Neuronal stem cell (in vitro differentiated cells): ENCODE measurements at places on chromosomes 6 and 20.

DNA sequence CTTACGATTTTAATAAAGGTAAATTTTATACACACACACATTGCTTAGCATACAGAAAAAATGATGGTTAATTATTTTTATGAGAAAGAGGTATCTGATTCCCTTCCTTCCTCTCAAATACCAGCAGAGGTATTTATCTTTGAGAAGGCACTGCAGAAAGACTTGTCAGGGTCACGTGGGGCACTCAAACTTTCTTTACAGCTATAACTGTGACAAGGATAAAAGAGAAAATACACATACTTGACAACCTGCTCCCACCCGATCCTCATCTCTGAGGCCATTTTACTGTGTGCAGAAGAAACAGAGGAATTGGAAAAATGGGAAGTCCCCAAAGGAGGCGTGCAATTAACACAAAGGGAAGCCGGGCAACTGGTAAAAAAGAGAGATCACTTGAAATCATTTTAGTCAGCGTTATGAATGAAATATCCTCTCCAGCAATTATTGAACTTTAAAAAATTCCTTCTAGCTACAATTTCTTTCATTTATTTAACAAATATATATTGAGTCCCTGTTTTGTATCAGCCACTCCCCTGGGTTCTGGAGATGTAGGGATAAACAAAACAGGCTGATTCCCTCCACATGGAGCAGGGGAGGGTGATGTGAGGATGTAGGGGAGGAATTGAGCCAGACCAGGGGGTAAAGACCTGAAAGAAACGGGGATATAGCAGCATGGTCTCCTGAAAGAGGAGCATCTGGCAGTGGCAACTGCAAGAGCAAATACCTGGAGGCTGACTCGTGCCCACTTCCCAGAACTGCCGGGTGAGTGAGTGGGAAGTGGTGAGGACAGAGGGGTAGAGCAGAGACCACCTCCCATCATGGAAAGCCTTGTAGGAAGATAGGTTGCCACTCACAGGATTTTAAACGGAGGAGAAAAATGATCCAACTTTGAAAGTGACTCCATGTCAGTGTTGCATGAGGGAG, 510.3 kb downstream of the KIF16B start:
- DNase-seq: no peak

- peak; percentile 63 for DNase-seq
These were observed 18.3 kb downstream of the HMGN4 start for GRCh38 chr6:26556263-26557070.

DNA sequence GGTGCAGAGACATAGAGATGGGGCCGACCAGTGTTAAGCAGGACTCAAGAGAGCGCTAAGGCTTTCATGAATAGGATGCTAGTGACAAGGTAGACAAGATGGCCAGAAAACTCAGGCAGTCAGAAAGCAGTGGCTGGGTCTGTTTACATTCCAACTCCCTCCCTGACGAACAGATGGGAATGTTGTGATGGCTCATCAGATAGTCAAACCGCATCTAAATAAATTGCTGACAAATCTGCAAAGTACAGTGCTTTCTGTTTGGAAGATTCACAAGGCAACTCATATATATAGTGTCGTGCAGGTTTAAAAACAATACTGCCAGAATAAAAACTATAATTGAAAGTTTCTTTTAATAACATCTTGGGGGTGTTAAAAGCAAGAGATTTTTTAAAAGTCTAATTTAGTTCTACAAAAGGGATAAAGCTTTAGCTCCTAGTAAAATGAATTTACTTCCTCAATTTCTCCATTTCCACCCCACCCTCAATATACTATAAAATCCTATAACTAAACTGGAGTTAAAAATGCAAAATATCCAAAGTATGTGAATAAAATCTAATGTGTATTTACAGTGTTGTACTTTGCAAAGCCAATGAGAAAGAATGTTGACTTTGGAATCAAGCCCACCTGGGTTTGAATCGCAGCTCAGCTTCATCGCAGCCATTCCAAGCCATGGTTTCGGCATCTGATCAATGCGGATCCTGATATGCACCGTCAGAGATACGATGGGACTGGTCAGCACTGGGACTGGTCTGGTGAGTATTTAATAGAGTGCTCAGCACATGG, 247.3 kb upstream of the PDE10A start:
- no peak for DNase-seq

DNA sequence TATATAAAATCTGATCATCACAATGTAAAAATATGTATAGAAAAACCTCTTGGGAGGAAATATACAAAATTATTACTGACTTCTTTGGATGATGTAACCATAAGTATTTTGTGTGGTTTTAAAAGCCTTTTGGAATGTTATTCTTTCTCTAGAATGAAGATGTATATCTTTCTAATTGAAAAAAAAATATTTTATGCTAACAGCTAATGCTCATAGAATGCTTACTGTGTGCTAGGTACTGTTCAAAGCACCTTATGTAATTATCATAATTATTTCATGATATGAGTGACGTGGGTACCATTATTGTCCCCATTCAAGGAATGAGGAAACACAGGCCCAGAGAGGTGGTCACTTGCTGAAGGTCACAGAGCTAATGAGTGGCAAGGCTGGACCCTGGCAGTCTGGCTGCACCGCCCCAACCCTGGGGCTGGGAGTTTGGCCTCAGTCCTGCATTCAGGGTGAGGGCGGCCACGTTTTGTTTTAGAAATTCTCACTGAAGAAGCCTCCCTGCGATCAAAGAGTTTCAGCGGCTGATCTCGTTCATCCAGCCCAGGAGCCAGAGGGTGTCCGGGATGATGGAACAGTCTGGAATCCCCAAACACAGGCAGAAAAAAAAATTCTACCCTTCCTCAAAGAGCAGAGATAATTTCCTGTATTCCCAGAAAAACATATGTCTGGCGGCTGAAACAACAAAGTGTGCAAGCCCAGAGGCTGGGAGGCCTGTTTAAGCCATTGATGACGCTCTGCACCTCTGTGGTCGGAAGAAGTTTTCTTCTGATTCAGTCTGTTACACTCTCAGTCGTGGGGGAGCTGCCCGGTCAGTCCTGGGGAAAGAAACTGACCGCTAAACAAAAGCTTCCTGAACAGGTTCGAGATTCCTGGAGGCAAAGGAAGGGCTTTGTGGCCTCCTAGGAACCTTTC, 37.3 kb downstream of the TFEB start:
- no peak for DNase-seq

GRCh38 chr6:32047084-32047478, 8.9 kb downstream of the CYP21A2 start:
- DNase-seq: peak; percentile 36

DNA sequence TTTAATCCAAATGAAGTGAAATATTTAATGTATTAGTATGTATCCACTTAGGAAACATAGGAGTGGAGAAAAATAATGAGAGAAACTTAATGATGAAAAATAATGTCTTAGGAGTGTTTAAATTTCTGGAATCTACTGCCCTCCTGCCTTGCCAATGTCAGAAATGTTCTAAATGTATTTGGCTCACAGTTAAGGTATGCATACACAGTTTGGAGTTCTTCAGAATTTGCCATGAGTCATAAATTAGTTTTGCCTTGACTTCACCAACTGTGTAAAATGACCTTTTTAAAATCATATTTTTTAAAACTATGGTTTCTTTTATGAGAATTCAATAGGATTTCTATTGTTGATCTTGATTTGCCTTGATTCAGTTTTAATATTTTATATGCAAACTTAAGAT, 191.7 kb upstream of the HSF2 start:
- DNase-seq: no peak

DNA sequence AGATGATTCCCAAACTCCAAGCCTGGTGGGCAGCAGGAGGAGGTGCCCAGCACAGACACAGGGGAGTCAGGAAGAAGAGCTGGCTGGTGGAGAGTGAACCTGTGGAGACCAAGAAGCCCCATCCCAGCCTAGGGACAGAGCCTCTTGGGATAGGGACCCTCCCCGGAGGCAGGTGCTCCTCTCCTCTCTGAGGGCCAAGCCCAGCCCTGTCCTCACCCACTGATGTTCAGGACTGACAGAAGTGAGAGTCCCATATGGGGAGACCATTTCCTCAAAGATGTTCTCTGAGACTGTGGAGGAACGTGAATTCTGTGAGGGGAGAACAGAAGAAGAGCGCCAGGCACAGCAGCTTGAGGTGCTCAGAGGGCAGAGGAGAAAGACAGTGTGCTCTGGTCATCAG, 2.4 kb upstream of the EBF4 start:
- DNase-seq: no peak

DNA sequence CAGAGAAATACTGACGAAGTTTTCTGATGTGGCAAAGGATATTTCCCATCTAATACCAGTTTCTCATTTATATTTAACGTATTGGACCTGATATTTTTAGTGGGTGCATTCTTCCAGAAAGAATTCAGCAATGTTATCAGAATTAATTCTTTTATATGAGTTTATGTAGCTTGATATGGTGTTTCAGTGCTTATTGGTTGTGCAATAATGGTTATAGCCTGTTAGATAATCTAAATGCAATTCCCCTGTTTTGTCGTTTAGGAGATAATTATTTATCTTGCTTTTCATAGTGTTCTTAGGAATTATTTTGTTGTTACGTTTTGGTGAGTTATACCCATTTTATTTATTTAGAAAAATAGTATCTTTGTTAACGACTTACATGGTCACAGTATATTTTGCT, 51.4 kb upstream of the TMEM181 start:
- DNase-seq: no peak

- no peak for DNase-seq
These were observed 202.8 kb upstream of the CST7 start for GRCh38 chr20:24746351-24746685.

DNA sequence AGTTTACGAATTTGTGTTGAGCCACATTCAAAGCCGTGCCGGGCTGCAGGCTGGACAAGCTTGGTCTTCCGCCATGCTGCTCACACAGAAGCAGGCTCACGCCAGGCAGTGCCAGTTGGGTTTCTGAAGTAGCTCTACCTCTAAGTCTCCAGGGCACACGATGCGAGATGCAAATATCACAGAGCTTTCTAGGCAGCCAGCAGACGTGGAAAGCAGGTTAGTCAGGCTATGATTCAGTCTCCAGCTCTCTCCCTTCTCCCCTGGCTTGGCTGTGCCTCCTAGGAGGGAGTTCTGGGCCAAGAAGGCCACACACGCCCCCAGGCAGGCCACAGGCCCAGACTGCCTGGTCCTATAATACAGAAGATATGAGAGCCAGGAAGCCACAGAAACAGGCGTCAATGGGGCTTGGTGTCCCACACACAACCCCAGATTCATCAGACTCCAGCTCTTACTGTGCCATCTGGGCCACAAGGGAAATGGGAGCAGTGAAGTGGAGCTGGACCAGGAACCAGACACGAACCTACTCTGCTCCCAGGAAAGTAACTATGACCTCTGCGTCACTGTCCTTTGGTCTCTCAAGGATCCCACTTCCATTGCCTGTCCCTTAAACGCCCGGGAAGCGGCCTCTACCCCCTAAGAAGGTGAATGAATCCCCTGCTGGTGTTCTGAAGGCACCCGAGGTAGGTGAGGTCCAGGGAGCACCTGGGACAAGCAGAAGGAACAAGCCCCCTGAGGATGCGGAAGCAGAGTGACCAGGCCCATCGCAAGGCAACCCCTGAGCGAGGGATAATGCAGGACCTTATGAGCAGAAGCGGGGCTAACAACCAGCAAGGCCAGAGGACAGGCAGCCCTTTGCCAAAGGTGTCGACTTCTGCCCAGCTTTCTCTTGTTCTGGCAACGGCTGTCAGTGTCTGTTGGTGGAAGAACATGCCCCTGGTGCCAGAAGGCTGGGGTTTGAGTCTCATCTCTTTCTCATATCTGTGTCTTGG, 61.2 kb downstream of the GFOD1 start:
- DNase-seq: no peak

GRCh38 chr6:36641543-36641942, 37.0 kb upstream of the CDKN1A start:
- no peak for DNase-seq

- no peak for DNase-seq
These were observed 40.8 kb upstream of the STMND1 start for GRCh38 chr6:17061097-17061496.

DNA sequence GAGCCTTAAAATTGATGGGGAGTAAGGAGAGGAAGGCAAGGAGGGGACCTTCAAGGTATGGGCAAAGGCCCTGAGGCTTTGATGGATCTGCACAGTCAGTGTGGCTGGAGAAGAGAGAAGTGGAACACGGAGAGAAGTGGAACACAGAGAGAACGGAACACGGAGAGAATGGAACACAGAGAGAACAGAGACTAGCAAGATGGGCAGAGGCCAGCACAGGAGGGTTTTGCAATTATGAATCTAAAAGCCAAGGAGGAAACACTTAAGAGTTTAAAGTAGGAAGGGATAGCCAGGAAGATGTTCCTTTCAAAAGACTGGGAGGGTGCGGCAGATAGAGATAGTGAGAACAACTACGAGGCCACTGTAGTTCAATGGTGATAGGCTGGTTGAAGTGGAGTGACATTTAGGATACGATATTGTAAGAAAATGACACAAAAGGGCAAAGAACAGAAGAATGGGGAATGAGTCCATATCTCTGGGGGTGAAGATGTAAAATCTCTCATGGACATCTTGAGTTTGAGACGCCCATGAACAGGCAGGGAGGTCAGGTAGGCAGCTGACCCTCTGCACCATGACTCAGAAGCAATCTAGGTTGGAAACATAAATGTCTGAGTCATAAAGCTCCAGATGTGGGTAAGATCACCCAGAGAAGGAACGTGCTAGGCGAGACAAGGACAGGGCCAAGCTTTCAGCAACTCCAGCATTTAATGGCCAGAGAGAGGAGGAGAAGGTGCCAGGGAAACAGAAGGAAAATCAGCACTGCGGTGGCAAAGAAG, 25.4 kb downstream of the ZMYND8 start:
- DNase-seq: no peak

- no peak for DNase-seq
These were observed 13.0 kb downstream of the RPL10A start for GRCh38 chr6:35481226-35481625.

- no peak for DNase-seq
These were observed 21.8 kb downstream of the SYNDIG1 start for GRCh38 chr20:24491041-24491756.

DNA sequence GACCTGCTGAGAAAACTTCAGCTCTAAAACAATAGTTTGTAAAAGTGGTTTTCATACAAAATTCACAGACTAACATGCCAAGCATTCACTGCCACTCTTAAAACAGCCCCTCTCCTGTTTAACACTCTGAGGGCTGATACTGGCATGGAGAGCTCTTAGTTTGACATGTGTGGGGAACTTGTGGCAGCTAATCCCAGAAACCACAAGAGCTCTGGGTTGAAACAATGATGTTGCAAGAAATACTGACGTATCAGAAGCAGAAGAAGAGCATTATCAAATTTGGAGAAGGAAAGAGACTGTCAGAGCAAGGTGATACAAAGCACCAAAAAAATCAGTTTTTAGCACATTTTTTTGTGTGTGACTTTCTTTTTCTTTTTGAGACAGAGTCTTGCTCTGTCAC, 5.1 kb downstream of the BEND3 start:
- DNase-seq: no peak

DNA sequence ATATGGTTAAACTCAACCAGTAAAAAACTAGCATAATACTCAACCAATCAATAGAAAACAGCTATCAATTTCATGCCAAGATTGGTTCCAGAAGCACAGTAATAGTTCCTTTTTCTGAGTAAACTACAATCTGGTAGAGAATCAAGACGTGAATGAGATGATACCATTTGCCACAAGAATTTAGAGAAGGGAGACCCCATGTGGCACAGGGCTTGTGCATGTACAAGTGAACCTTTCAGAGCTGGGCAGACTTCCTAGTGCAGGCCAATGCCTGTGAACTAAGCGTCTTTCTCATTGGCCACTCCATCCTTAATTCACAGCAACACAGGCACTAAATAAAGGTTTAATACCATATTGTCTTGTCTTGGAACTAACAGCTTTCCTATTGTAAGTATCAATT, 213.5 kb downstream of the RFPL4B start:
- no peak for DNase-seq
